ENCODE measurements at places on chromosomes 4 and X. TPM values are rescaled to one million over a fixed set of nuclear protein-coding genes. Genes with fewer than 3 reads are reported as not detected.

DNA sequence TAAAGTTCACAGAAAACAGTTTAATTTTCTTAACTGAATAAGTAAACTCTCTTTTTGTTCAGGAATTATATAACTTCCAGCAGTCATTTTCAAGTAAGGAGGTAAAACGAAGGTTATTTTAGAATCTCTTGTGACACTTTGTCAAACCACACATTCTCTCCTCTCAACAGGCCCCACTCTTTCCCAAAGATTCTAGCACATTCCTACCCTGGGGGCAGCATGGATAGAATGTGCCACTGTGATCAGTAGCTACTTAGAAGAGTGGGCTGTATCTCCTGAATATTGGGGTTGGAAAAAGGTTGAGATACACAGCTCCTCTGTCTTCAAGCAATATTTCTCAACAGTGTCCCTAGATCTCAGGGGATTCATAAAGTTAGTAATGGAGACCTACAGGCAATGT is 157.6 kb downstream of the EMCN start:
- DNase-seq = no peak

Gene BEX3
- 68.5 TPM for total RNA-seq

- no peak for DNase-seq
Observed at GRCh38 chr4:155667222-155667567, 547 bp downstream of the GUCY1A1 start.

Gene STATH
- not detected for total RNA-seq

DNA sequence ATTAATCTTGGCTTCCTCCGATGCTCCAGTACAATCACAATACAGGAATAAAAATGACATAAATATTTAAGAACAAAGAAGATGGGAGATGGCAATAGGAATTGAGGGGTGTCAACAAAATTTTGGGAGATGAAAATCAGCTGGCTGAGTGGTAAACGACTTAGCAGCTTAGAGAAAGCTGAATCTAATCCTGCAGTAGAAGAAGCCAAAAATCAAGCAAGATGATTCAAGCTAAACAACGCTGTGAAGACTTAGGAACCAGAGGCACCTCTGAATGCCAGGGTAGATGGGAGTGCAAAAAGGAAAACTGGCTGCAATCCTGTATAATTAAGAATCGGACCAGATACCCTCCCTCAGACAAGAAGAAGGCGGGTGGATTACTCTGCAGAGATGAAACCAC is 215.2 kb downstream of the MGST2 start:
- no peak for DNase-seq

GRCh38 chrX:130861462-130861861 is 41.5 kb downstream of the ENOX2 start:
- DNase-seq = no peak

GRCh38 chr4:172073590-172073989 is 260.4 kb downstream of the GALNTL6 start:
- DNase-seq = no peak

- no peak for DNase-seq
Observed at GRCh38 chrX:37348971-37349220, 268 bp upstream of the PRRG1 start.

- no peak for DNase-seq
Observed at GRCh38 chr4:107806196-107806595, 18.5 kb upstream of the SGMS2 start.

Gene RTL3
- total RNA-seq = 5.0 TPM

Gene SPANXN3
- total RNA-seq = not detected

Gene ARR3
- total RNA-seq = not detected

GRCh38 chr4:140839888-140840790 is 84.0 kb upstream of the TBC1D9 start:
- no peak for DNase-seq

DNA sequence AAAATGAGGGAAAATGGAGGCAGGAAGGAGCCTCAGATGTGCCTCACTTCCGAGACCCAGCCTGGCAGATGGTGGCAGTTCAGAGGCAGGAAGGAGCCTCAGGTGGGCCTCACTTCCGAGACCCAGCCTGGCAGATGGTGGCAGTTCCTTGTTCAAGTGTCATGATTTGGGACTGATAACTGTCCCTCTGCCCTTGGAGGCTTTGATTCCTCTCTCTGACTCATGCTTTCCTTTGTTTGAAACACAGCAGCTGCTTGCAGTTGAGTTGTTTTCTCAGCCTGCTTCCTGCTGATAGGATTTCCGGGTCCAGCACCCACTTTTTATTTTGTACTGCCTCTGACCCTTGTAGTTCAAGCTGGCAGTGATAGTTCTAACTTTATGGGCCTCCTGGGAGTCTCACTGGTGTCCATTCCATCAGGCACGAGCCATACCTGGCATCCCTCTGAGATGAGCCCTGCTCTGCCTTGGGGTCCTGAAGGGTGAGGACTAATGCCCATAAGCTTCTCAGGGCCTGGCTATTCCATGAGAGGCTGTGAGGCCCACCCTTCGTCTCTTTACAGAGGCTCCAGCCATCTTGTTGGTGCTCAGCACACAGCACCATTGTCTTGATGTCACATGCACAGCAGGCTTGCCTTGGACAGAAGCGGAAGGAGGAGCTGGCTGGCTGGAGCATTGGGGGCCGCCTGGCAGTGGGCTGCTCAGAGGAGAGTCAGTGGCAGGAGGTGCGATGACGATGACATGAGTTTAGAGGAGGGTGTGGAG is 13.0 kb downstream of the RGS12 start:
- DNase-seq = no peak

Gene ARHGAP4
- 72.2 TPM for total RNA-seq

DNA sequence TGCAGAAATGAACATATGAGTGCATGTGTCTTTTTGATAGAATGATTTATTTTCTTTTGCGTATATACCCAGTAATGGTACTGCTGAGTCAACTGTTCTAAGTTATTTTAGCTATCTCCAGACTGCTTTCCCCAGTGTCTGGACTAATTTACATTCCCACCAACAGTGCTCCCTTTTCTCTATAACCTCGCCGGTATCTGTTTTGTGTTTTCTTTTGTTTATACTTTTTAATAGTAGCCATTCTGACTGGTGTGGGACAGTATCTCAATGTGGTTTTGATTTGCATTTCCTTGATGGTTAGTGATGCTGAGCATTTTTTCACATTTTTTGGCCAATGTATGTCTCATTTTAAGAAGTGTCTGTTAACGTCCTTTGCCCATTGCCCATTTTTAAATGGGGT is 218.6 kb upstream of the KCNIP4 start:
- DNase-seq = no peak

DNA sequence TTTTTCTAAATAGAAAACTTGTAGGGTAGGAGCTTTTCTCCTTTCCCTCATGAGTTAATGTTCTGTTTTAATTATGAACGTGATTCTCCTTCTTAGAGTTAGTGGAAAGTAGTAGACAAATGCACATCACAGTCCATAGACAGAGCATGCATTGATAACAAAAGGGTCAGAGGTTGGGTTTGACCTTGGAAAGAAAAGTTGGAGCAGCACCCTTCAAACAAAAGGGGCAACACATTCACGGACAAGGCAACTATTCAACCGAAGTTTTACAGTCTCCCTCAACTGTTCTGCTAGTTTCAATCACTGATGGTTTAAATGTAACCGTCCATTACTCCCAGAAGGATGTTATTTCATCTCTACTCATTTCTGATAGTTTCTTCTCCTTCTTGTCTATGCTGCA is 103.4 kb upstream of the MAOA start:
- no peak for DNase-seq

- no peak for DNase-seq
Observed at GRCh38 chr4:70589785-70590184, 2.3 kb upstream of the AMBN start.

DNA sequence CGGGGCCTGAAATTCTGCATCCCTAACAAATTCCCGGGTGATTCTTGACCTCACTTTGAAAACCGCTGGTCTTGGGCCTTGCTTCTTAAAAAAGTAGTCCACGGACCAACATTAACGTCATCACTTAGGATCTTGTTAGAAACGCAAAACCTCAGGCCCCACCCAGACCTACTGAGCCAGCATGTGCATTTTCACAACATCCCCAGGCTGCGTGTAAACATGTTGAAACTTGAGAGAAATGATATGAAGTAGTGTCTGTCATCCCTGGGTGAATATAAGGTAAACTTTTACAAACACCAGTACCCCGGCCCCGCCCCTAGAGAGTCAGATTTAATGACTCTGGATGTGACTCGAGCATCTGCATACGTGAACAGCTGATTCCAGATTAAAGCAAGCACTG is 33.7 kb downstream of the SORBS2 start:
- no peak for DNase-seq

GRCh38 chrX:97389761-97390192 is 506.1 kb downstream of the RPA4 start:
- DNase-seq = no peak

- DNase-seq = no peak
Observed at GRCh38 chrX:83008415-83008814, 499.7 kb upstream of the POU3F4 start.

DNA sequence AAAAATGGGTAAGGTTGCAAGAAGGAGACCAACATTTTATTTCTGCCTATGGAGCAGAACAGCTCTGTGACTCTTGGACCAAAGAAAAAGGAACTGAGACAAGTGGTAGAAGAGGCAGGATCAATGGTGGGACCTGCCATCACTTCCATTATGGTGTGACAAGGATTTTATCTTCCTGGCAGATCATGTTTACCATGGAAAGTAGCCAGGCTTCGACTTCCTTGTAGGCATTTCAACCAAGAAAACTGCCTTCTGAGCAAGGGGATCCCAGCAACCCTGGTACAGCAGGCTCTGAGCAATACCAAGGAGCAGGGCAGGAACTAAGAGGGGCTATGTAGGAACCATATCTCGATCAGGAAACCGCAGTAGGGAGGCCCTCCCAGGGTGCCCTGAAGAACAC is 317.4 kb downstream of the IQCM start:
- DNase-seq = no peak

Gene MAOA
- 234 TPM for total RNA-seq

DNA sequence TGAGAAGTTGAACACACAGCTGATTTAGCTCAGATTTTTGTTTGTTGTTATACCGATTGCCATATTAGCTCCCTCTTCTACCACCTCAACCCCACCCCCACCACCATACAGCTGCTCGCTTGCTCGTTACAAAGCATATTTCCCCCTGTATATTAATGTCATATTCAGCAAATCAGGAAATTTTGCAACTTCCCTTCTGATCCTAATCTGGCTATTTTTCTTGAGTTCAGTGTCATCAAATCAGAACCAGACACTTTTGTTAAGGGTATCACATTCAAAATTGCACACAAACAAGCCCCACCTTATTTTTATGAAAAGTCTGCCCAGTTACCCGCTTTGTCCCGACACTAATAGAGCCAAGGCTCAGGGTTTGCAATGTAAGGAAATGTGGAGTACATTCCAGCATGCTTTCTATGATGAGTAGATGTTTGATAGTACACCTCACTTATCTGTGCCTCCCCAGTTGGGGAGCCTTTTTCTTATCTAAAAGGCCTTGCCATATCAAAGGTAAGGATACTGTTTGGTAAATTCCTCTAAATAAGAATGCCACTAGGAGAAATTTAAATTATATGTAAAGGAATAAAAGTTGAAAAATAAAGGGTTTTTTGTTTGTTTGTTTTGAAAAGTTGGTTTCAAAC is 212.2 kb downstream of the CBR4 start:
- DNase-seq = no peak

DNA sequence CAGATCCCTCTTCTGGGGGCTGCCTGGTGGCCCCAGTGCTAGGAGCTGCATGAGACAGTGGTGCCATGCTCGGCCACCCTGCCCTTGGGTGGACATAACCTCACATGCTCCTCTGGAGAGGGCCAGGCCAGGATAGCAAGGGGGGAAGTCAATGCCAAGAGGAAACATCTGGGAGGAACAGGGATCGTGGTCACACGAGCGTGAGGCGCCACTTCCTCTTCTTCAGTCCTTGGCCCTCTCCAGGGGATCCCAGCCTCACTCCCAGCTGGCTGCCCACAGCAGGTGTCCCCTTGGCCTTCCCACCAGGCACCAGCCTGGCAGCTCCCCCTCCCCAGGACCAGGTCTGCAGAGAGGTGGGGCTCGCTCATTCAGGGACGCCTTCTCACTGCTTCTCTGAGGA is 28.6 kb downstream of the TBC1D14 start:
- DNase-seq = no peak

Gene KCND1
- 5.4 TPM for total RNA-seq

GRCh38 chrX:129791961-129792570 is 12.3 kb downstream of the SASH3 start:
- DNase-seq = no peak

GRCh38 chr4:37555322-37555721 is 130.9 kb downstream of the RELL1 start:
- no peak for DNase-seq

- no peak for DNase-seq
Observed at GRCh38 chr4:138225477-138225876, 16.7 kb downstream of the SLC7A11 start.

DNA sequence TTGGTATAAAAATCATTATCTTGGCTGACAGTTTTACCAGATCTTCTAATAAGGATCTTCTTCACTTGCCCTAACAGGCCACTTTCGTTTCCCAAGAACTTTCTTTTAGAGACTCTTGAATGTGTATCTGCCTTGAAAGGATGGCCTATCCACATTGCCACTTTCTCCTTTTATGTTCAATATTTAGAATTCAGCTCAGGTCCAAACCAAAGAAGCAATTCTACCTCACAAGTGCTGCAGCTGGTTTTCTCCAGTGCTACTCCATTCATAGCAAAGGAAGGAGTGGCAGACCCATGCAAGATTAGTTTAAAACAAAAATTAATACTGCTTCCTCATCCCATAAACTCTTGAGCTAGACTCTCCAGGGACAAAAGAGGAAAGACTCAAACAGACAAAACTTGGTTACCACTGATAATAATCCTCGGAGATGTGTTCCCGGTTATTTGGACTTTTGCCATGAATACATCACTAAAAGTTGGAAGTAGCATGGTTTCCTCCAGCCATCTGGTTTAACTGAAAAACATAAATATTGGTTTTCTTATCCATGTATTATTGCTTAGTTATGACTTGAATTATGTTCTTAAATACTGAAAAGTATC is 401.8 kb downstream of the PABPC4L start:
- no peak for DNase-seq

DNA sequence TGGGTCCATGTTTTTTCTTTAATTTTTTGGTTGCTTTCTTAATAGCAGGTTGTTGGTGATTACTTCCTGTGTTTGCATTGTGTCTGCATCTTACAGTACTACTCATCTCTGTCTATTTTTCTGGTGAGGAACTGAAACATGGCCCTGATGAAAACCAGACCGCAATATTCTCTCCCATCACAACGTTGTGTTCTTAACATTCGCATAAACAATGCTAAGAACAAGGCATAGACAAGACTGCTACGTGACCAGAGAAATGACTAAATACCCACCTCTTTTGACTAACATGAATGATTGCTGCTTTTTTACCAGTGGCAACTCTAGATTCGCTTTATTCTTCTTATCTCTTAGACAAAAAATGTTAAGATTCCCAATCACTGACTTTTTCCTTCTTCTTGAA is 179.1 kb downstream of the GC start:
- DNase-seq = no peak

DNA sequence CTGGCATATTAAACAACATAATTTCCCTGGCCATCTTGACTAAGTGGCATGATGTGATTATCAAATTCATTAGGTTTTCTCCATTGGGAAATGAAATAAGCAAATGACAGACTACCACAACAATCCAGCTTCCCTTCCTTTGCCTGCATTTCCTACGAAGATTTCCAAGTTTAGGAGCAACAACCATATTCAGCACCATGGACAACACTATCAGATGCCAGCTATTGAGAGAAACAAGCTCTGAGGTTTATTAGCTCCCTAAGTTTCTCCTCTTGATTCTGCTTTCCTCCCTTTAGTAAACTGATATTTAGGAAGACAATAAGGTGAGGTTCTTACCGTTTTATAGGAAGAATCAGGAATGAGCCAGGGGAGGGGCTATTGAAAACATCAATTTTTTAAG is 36.2 kb downstream of the DCX start:
- DNase-seq = no peak

Gene HHIP
- 1.6 TPM for total RNA-seq

Gene ASB12
- total RNA-seq = not detected

- no peak for DNase-seq
Observed at GRCh38 chr4:154467886-154468285, 23.7 kb downstream of the DCHS2 start.

All from omental fat pad (tissue), 4 donors.